ENCODE measurements at places on chromosomes 2 and 18.

DNA sequence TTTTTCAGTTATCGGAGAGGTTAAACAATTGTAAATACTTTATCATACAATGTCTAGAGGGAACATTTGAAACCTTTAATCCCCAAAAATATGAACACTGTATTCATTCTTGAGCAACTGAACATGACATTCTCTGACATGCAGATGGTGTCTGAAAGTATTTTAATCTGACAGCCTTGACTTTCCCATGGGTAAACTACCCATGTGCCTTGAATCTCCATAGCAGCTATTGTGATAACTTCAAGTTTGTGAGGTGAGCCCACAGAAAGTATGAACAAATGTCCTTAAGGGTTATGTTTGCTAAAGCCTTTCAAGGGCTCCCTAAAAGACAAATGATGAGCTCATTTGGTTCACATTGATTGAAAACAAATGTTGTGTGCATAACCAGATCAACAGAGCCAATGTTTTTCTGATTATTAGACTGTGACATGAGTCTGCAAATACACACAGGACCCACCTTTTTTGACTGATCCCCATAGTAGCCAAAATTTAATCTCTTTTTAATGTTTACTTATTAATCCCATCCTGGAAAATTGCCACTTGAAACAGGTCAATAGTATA lies 1326.0 kb downstream of the LRP1B start:
- DNase-seq: no peak

DNA sequence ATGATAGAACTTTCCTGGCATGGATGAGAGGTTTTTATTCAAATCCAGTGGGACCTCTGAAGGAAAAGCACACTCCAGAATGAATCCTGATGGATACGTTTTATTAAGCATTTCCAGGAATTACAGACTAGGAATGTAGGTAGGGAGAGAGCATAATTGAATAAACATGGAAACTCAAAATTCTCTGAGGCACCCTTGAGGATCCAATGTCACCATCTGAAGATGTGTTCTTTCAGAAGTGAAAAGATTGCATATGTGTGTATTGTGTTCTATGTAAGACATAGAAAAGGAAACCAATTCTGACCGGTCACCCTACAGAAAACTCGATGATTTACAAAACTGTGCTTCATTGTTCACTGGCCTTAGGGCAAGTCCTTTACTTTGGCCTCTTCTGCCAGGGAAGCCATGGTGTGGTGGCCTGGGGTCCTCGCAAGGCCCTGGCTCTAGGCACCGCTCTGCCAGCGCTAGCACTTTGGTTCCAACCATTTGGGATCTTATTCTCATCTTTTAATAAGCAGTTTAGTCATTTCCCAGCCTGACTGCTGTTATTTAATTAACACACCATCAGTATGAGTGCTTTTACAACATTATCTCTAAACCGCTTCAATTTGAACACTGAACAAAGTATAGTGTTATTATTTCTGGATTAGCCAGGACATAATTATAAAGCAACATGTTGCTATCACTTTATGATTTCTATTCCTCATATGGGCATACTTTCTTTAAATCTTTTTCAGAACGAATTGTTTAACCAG lies 4.5 kb upstream of the GKN1 start:
- DNase-seq: no peak

DNA sequence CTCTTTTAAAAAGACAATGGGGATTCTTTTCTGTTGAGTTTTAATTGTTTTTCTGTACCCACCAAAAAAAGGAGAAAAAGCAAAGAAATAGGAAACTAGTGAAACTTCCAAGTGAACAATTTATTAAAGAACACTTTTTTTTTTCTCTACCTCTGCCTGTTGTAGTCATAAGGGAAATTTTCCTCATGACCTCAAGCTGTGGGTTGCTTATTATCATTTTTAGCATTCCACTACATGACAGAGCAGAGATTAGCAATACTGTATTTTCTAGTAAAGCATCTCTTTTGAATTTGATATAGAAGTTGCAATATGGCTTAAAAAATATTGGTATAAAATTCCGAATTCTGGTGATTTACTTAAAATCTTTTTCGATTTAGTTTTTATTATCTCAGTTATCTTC lies 87.9 kb upstream of the LRRTM1 start:
- no peak for DNase-seq

DNA sequence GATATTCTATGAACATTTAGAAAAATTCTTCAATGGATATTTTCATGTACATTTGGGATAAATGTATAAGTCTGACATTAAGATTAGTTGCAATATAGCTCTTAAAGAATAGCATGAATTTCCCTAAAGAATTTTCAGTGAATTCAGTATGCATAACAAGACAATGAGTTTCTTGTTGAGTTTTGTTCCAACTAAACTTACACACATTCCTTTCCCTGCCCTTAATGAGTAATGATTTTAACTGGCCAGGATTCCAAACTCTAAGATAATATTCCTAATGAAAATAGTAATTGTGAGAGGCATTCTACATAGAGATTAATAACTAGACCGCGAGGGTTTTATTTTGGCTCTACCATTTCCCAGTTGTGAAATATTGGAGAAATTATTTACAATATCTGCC lies 390.3 kb upstream of the GALNT5 start:
- no peak for DNase-seq

DNA sequence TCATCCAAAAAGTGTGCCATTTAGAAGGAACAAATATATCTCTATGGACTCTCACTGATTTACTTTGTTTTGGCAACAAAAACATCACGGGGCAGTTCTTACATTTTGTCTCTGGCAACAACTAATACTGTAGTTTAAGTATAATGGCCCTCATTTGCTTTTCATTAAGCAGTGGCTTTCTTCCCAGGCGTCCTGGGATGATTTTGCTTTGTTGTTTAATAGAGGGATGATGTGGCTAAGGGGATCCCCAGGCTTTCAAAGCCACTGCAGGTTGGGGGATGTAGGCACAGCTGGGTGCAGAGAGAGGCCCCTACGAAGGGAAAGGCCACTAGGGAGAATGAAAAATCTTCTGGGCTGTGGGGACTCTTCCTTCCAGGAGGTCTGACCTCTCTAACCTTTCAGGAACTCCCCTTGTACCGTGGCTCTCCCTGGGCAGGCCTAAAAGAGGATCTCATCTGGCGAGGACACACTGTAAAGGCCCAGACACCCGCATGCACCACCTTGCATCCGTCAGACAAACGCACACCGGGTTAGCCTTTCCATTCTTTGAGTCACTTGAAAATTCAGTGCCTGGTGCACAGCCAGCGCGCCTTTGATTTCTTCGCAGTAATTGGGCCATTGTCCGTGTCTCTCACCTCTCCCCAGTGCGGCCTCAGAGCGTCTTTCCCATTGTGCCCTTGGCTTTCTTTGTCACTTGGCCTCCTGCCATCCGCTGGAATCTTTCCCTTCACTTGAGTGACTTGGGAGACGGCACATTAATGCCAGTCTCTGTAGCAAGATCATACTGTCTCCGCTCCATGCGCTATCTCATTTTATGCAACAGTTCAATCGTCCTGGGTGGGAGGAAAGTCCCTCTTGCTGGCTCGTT lies 40.3 kb upstream of the AFF3 start:
- DNase-seq: no peak

All from activated T-cell treated with anti-CD3 and anti-CD28 coated beads for 24 hours (primary cell).